ENCODE measurements at places on chromosomes 6 and 20.

GRCh38 chr20:61638802-61639585, 386.9 kb downstream of the CDH4 start:
- H3K36me3 ChIP-seq = no peaks in the 10 kb centered on the region
- H3K27me3 ChIP-seq = peaks cover 29% of the 10 kb centered on the region
- H3K27ac ChIP-seq = no peak overlapping the region
- no peaks in the 10 kb centered on the region for H3K4me1 ChIP-seq

DNA sequence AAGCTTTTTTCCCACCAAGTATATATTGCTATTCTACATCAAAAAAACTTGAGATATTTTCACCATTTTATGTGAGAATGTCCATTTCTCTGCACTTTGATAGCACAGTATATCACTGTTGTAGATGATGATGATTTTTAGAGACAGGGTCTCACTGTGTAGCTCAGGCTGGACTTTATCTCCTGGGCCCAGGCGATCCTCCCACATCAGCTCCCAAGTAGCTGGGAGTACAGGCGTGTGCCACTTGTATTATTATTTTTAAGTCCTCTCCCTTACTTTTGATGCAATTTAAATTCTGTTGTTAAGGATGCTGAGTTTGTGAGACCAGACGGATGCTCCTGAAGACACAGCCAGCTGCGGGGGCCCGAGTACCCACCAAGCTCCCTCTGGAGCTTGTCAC, 326.8 kb downstream of the QKI start:
- H3K27ac ChIP-seq = no peak overlapping the region
- H3K4me3 ChIP-seq = no peak overlapping the region
- peaks cover 6% of the 10 kb centered on the region for H3K4me1 ChIP-seq
- H3K36me3 ChIP-seq = no peaks in the 10 kb centered on the region

DNA sequence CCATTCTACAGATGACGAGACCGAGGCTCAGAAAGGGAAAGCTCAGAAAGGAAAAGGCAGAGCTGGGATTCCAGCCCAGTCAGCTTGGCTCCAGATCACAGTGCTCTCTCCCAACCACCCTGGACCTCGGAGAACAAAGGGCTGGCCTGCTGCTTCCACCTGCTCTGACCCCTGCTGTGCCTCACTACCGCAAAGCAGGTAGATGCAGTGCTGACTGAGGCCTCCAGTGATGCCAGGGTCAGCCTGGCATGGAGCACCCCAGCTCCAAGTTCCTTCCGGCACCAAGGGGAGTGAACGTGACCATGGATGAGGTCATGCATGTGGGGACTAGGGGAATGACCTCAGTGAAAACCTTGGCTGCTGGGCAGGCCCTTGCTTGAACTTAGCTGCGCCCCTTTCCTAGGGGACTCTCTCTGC, 20.7 kb upstream of the TLDC2 start:
- no peak for DNase-seq
- H3K27ac ChIP-seq = no peak overlapping the region

DNA sequence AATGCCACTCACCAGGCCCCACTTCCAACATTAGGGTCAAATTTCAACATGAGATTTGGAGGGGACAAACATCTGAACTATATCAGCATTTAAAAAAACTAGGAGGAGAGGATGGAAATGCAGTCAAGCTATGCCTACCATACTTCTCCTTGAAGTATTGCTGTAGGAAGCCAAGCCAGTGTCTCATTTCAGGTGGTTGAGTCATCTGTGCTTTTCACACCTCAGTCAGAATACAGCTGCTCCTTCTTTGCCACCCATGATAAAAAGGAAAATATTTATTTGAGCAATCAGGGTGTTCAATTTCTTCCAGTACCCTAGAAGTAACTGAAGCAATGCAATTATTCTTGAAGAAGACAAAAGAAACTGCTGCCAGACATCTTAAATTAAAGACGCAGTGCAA, 47.0 kb upstream of the EEF1E1 start:
- H3K4me3 ChIP-seq = no peak overlapping the region
- H3K36me3 ChIP-seq = no peaks in the 10 kb centered on the region
- H3K4me1 ChIP-seq = no peaks in the 10 kb centered on the region
- H3K27me3 ChIP-seq = no peaks in the 10 kb centered on the region

- no peaks in the 10 kb centered on the region for H3K36me3 ChIP-seq
- H3K27me3 ChIP-seq = peaks cover 72% of the 10 kb centered on the region
- H3K27ac ChIP-seq = no peak overlapping the region
- H3K4me1 ChIP-seq = no peaks in the 10 kb centered on the region
- DNase-seq = no peak
Observed at GRCh38 chr6:30481211-30481964, 7.9 kb upstream of the HLA-E start.

DNA sequence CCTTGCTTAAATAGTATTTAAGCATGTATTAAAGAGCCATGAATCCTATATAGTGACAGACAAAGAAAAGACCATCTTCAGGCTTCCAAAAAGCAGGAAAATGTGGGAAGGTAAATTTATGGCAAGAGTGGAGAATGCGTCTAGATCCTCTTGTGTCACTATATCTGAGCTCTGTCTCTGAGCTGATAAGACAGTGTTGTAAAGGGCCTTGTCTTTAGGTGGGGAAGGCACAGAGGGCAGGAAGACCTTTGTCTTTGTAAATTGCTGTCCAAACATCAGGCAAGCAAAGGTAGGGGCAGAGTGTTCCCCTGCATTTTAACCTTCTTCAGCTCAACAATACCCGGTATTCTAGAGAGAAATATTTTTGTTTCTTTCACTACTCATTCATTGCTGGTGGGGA, 33.9 kb upstream of the MBOAT1 start:
- no peak overlapping the region for H3K27ac ChIP-seq
- peaks cover 1% of the 10 kb centered on the region for H3K36me3 ChIP-seq
- no peak for DNase-seq

- H3K4me3 ChIP-seq = no peak overlapping the region
- DNase-seq = no peak
- peaks cover 61% of the 10 kb centered on the region for H3K27me3 ChIP-seq
- no peak overlapping the region for H3K27ac ChIP-seq
- peaks cover 8% of the 10 kb centered on the region for H3K4me1 ChIP-seq
Observed at GRCh38 chr20:59247731-59248684, 52.4 kb upstream of the EDN3 start.

- H3K4me3 ChIP-seq = no peak overlapping the region
- peaks cover 1% of the 10 kb centered on the region for H3K4me1 ChIP-seq
- H3K27me3 ChIP-seq = peaks cover 19% of the 10 kb centered on the region
Observed at GRCh38 chr6:35754452-35755277, 17.8 kb downstream of the ARMC12 start.

DNA sequence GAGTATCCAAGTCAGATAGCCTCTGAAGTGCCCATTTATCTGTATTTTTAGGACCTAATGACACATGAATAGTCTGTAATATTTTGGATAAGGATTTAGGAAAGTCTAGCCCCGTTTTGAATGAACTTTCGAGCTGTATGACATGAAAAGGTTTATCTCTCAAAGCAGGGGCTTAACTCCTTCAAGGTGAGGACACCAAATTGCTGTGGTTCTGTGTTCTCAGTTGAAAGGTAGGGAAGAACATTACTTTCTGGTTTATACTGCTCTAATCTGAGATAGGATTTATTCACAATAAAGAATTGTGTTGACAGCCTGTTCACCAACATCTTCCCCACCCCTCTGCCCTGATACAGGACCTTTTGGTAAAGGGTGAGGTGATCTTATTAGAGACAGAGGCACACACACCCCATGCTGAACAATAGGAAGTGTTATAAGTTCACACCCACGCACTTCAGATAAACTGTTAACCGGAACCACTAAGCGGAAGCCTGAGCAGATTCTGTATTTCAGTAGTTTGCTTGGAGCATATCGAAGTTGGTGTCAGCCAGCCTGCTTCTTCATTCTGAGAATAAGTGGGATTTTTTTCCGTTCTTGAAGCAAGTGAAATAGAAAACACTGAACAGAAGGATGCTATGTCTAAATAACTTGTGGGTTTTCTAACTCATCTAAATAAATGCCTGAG, 223.3 kb downstream of the TMEM242 start:
- DNase-seq = no peak
- H3K27me3 ChIP-seq = no peaks in the 10 kb centered on the region
- peaks cover 41% of the 10 kb centered on the region for H3K4me1 ChIP-seq
- no peak overlapping the region for H3K27ac ChIP-seq

DNA sequence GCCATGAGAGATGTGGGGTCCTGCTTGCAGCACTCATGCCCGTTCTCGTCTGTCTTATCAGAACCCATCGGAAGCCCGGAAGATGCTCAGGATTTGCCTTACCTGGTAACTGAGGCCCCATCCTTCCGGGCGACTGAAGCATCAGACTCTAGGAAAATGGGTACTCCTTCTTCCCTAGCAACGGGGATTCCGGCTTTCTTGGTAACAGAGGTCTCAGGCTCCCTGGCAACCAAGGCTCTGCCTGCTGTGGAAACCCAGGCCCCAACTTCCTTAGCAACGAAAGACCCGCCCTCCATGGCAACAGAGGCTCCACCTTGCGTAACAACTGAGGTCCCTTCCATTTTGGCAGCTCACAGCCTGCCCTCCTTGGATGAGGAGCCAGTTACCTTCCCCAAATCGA, 8.3 kb downstream of the PI16 start:
- H3K27ac ChIP-seq = peak overlapping the region; percentile 37
- no peak overlapping the region for H3K4me3 ChIP-seq
- no peaks in the 10 kb centered on the region for H3K27me3 ChIP-seq
- peaks cover 3% of the 10 kb centered on the region for H3K4me1 ChIP-seq
- DNase-seq = no peak

DNA sequence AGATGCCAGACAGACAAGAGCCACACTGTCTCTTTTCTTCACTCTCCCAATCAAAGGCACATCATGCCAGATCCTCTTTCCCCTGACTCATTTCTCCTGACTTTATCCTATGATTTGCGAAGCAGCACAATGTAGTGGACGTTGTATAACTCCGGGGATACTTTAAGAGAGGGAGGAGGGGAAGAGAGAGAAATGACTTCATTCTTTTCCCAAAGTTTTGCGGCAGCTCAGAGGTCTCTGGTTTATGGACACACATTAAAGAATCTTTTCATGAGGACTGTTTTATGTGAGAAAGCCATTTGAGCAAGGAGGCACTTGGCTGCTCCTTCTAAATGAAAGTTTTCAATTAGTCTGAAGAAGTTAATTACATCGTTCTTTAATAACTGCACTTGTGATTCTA, 75.1 kb upstream of the MC3R start:
- H3K27ac ChIP-seq = no peak overlapping the region
- H3K4me3 ChIP-seq = no peak overlapping the region
- no peaks in the 10 kb centered on the region for H3K27me3 ChIP-seq
- H3K4me1 ChIP-seq = no peaks in the 10 kb centered on the region
- H3K36me3 ChIP-seq = peaks cover 4% of the 10 kb centered on the region

DNA sequence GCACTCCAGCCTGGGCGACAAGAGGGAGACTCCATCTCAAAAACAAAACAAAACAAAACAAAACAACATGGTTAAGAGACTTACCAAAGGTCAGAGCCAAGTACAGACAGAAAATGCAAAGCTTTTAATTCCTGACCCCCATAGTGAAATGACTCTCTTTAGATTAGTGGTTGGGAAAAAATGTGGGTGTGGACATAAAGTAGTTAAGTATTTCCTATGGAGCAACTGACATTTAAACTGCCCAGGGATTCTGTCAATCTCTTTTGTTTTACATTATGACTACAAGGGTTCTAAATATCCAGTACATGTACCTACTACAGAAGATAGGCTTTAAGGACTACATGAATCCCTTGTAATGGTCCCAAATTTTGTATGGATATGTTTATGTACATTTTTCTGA, 75.1 kb downstream of the IRAK1BP1 start:
- no peak for DNase-seq
- H3K27ac ChIP-seq = no peak overlapping the region
- no peaks in the 10 kb centered on the region for H3K4me1 ChIP-seq
- H3K4me3 ChIP-seq = no peak overlapping the region

GRCh38 chr6:36545767-36546307, 1.4 kb downstream of the STK38 start:
- H3K27me3 ChIP-seq = no peaks in the 10 kb centered on the region
- peaks cover 4% of the 10 kb centered on the region for H3K36me3 ChIP-seq
- peak overlapping the region; percentile 94 for H3K27ac ChIP-seq
- DNase-seq = no peak
- H3K4me1 ChIP-seq = peaks cover 21% of the 10 kb centered on the region

DNA sequence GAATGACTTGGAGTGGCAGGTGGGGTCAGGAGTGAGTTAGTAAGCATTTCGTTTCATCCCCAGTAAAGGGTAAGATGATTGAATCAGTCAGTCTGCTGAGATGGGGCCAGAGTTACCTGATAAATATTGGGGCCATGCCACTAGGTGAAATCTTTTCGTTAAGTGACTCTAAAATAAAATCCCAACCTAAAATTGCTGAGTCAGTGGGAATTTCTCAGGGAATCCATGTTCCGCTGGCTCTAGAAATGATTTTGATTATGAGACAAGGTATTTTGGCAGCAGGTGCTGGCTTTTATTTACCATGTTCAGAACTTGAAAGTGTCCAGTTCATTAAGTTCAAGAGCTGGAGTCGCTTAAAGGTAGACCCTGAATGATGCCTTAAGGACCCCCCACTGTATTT, 125.4 kb downstream of the GMPR start:
- H3K36me3 ChIP-seq = no peaks in the 10 kb centered on the region
- peaks cover 14% of the 10 kb centered on the region for H3K4me1 ChIP-seq
- no peak overlapping the region for H3K27ac ChIP-seq
- DNase-seq = no peak
- H3K27me3 ChIP-seq = no peaks in the 10 kb centered on the region

DNA sequence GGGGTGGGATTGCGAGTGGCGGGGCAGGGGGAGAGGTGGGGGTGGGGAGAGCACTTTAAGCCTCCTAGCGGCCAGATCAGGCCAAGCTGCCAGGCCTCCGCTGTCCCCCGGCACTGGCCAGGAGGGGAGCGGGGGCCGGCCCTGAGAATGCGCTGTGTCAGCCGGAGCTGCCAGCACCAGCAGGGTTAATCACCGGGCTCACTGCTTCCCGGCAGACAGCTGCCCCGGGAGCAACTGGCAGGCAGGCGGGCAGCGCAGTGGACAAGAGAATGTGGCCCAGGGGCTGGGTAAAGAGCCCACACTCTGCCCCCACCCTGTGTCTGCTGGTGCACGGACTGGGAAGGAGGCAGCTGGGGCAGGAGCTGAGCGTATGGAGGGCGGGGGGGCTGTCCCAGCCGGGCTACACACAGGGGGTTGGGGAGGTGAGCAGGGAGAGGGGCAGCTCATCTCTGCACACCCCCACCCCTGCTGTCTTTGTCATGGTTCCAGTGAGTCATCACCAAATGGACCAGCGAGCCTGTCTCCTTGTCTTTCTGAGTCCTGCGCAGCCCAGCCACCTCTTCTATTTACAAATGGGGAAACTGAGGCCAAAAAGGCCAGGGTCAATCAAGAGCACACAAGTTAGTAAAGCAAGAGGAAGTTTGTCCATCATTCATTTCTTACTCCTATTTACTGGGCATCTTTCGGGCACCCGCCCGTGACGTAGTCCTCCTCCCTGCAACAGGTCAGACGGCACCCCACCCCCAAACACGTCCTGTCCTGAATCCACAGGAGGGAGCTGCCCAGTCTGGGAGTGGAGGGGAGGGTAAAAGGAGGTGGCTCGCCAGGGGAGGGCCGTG, 2.1 kb upstream of the LAMA5 start:
- H3K4me1 ChIP-seq = peaks cover 22% of the 10 kb centered on the region
- H3K27ac ChIP-seq = no peak overlapping the region
- H3K27me3 ChIP-seq = no peaks in the 10 kb centered on the region
- DNase-seq = peak; percentile 51

GRCh38 chr6:39411465-39411864, 89.0 kb upstream of the KCNK16 start:
- peaks cover 1% of the 10 kb centered on the region for H3K4me1 ChIP-seq
- H3K4me3 ChIP-seq = no peak overlapping the region
- no peaks in the 10 kb centered on the region for H3K36me3 ChIP-seq
- DNase-seq = no peak

- H3K36me3 ChIP-seq = no peaks in the 10 kb centered on the region
- DNase-seq = no peak
- no peaks in the 10 kb centered on the region for H3K4me1 ChIP-seq
- H3K27me3 ChIP-seq = no peaks in the 10 kb centered on the region
- no peak overlapping the region for H3K27ac ChIP-seq
Observed at GRCh38 chr6:34476447-34476846, 10.6 kb downstream of the PACSIN1 start.

GRCh38 chr6:46134216-46134615, 4.4 kb downstream of the ENPP4 start:
- H3K4me1 ChIP-seq = peaks cover 15% of the 10 kb centered on the region

Measured in progenitor cell of endocrine pancreas (in vitro differentiated cells).